Foreskin fibroblast (primary cell): ENCODE measurements at places on chromosomes 16 and 17.

DNA sequence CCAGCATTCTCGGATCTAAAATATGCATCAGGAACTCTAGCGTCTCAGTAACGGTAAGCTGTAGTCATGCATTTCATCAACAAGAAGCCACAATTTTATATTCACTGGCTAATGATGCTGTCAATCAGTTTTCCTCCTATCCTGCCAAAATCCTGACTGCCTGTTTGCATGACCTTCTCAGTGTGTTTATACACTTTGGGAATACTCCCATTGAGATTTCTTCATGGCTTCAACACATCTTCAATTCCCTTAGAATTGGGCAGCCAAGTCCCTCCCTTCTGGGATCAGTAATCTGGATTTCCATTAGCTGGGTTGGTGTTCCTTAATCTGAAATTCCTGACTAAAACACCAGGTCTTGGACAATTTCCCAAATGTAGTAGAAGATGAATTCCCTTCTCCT, 348.9 kb upstream of the DYNLRB2 start:
- DNase-seq = no peak

DNA sequence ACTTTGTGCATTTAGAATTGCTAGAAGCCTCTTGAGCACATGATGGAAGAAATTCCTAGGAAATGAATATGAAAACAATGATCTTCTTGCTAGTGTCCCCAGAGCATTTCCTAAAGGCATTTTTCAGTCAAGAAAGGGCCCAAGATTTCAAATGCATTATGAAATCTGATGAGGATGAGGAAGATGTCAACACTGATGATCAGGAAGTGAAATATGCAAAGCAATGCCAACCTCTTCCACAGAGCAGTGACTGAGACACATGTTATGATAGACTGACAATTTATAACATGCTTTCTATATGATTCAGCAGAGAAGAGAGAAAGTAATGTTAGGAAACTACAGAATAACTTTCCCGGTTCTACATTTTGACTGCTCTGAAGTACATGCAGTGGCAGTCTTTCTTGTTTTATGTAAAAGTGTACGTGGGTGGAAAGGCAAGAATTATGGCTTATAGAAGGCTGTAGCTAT, 859.1 kb upstream of the GOT2 start:
- DNase-seq = peak; percentile 90

DNA sequence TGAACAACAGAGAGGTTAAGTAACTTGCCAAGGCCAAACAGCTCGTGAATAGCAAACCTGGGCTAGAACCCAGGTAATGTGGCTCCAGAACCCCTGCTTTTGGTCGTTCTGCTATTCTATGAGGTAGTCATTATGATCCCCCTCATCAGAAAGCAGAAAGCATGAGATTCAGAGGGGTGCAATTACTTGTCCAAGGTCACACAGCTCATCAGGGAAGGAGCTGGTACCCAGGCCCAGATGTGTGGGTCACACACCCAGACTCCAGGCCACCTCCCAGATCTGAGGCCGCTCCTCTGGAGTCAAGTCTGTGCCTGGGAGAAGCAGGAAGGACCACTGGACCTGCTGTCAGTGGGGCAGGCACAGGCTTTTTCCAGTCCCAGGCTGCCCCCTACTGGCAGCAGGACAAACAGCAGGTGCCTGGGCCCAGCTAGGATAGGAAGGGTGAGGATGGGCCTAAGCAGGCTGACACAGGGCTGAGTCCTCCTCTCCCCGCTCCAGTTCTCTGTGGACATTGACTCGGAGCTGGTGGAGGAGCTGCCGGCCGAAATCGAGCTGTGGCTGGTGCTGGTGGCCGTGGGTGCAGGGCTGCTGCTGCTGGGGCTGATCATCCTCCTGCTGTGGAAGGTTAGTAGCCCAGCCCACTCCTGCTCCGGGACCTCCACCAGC, 7.8 kb upstream of the PDK2 start:
- peak; percentile 58 for DNase-seq

GRCh38 chr16:5442054-5442453, 344.5 kb upstream of the EEF2KMT start:
- DNase-seq = no peak

DNA sequence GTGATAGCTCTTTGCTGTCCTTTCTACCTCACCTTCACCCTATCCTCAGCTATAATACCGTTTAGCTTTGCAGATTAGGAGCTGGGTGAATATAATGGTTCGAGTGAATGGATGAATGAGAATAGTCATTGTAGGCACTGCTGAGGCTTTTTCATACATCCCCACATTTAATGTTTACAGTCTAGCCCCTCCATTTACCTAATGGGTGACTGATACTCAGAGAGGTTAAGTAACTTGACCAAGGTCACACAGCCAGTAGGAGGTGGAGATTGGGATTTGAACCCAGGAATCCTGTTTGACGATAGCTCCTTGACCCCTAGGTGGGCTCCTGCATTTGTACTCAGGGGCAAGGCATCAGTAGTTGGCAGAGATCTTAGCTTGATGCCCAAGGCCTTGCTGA, 195.6 kb downstream of the CCDC182 start:
- no peak for DNase-seq

DNA sequence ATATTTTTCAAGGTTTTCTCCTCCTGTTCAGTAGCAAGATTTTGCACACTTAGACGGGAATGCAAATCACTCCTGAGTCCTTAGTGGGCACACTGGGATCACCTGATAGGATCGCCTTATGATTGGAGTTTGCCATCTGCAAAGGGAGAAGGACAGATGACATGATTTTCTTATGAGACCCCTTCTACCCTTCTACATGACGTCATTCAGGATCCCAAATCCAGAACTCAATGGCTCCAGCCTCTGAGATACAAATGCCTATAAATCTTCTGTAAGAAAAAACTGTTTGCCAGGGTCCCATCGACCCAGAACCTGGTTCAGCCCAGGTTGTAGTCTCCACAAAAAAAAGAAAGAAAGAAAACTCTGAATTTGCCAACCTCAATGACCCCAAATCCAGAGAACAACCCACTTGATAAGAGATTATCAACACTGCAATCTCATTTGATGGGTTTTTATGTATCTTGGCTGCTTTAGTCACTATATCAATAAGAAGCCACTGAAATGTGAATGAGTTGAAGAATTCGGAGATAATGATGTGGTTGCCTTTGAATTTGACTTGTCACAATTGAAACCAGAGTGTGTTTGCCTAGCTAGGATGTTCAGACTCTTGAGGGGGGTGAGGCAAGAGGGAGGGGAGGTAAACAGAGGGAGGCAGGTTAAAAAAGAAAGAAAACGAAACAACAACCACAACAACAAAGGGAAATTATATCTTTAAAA, 6.7 kb downstream of the ZNF423 start:
- no peak for DNase-seq

- no peak for DNase-seq
These were observed 46.6 kb downstream of the PIK3R5 start for GRCh38 chr17:8918807-8919465.

DNA sequence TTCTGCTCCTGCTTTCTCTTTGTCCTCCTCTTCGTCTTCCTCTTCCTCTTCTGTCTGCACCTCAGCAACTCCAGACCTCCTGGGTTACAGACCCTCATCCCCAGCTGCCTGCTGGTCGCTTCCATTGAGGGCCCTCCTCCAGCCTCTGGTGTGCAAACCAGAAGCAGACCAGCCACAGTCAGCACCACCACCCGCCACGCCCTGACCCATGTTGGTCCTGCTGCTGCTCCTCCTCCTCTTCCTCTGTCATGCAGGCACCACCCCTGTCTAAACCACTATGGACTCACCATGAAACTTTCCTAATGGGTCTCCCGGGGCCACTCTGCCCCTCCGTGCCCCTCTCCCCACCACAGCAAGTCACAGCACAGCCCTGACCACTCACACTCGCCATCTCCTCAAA, 11.4 kb upstream of the OGFOD3 start:
- DNase-seq = no peak

DNA sequence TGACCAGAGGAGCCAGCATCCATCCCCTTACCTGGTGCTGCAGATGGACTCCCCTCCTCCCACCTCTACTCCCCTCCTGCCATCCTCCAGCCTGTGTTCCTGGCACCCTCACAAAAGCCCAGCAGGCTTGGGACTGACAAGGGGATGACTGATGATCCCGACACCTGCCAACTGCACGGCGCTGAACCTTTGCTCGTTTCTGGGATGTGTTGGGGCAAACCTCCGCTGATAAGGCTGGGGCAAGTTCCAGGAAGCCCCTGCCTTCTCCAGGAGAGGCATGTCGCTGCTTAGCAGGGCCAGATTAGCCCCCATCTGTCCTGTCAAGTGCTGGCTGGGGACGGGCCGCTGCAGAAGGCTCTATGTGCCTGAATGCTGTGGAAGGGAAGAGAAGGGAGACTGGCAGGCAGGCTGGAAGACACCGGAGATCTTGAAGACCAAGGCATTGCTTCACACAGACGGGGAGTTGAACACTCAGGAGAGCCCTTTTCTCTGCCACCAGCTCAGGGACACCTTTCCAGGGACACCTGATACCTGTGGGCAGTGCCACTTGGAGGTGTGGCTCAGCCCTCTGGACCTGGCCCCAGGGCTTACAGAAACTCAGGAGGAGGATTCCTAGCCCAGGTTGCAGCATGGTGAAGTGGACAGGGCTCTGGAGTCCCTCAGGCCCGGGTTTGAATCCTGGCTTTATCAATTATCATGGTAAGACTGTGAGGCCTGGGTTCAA, 973 bp upstream of the KRT15 start:
- DNase-seq = no peak

DNA sequence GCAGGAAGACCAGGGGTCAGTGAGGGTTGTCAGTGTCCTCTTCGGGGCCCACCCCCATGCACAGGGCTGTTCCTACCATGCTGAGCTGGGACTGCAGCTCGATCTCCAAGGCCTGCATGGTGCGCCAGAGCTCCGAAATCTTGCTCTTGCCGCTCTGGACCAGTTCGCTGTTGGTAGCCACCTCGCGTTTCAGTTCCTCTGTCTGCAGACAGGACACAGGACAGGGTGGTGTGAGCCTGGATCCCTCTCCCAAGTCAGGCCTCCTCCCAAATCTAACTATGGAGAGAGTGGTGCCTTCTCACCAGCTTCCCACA, 90.9 kb downstream of the GOSR1 start:
- DNase-seq = no peak

DNA sequence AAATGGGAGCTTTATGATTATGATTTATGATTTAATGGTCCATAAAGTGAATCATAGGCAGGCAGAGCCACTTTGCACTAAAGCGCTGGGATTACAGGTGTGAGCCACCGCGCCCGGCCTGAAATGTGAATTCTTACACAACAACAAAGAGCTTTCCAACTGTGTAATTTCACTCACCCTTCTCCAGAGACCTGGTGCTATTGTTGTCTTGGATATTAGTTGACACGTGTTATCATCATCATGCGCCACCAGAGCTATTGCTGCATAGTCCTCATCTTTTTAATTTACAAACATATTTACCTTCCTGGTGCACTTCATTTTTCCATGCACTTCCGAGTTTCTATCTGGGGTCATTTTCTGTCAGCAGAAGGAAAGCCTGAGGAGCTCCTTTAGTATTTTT, 4.8 kb upstream of the UTS2R start:
- no peak for DNase-seq

- no peak for DNase-seq
These were observed 2.3 kb downstream of the JPT2 start for GRCh38 chr16:1680361-1680760.

- no peak for DNase-seq
These were observed 108.4 kb downstream of the SYCE1L start for GRCh38 chr16:77307426-77308162.

DNA sequence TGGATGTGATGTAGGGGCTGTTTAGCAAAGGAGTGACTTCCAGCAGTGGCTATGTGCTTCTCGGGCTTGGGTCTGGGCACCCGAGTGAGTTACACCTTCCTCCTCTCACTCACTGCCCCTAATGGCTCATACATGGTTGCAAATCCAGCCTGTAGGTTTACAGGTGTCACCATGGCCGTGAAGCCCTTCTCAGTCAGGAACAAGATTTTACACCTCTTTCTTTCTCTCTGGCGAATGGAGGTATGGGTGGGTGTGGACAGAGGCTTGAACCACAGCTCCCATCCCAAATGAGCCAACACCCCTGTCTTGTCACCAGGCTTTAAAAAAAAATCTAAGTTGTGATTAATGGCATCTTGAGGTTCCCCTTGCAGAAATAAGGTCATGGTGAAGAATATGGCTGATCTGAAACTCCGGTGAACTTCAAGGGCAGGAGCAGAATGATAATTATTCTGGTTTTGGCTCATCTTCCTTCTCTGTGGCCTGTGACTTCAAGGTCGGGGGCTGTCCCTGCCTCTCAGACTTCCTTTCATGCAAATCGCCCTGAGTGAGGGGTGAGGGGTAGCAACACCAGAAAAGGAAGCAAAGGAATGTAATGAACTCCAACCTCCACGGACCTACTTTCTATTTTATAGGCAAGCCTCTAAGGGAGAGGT, 331.2 kb downstream of the MAF start:
- DNase-seq = no peak

GRCh38 chr17:17681744-17682292, 560 bp downstream of the RAI1 start:
- peak; percentile 68 for DNase-seq

- DNase-seq = peak; percentile 15
These were observed 331.8 kb upstream of the XYLT1 start for GRCh38 chr16:17802571-17802970.

DNA sequence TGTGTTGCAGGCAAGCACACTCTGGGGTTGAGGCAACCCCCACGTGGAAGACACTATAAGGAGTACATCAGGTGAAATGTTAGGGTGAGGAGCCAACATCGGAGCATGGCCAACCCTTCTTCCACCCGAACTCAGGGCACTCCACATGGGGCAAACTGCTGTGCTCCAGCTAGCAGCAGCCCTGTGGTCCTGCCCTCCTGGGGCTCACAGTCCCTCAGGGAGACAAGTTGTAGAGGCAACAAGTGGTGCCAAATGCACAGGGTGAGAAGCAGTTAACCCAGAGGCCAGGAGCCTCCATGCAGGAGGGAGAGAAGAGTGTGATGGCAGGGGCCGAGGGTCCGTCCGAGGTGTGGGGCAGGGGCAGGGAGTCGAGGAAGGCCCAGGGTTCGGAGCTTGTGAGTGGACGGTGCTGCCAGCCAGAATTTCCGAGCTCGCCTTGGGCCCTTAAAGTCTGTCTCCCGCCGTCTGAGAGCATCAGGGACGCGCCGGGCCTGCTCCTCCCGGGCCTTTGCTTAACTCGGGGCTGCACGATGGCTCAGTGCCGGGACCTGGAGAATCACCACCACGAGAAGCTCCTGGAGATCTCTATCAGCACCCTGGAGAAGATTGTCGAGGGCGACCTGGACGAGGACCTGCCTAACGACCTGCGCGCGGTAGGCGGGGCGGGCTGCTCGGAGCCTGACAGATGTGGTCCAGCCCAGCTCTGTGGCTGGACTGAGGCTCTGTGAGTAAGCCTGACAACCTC, 32.3 kb downstream of the ATPAF2 start:
- DNase-seq = no peak

GRCh38 chr16:81852347-81852746, 73.3 kb downstream of the PLCG2 start:
- DNase-seq = no peak

DNA sequence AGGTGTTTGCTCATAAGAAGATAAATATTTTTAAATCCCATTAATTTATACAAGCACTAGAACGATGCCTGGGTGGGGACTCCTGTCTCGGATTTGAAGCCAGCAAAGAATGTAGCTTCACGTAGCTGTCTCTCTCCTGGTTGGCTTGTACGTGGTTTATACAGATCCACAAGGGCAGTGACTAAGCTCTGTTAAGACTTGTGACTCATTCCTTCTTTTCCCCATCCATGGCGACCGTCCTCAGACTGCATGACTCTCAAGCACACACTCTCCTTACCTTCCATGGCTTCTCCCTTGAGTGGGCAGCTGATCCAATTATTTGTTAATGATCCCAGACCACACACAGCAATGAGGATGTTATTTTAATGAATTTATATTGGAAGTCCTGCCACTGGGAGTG, 679.7 kb upstream of the SOX9 start:
- peak; percentile 86 for DNase-seq
